ENCODE measurements at places on chromosomes 4 and X. TPM values are rescaled to one million over a fixed set of nuclear protein-coding genes. Genes with fewer than 3 reads are reported as not detected.

MAGEA6 gene
- total RNA-seq, result not detected

CFAP99 gene
- not detected for total RNA-seq

RADX gene
- total RNA-seq, result under 0.01 TPM

USP17L15 gene
- total RNA-seq, result not detected

PPARGC1A gene
- total RNA-seq, result not detected

RNF4 gene
- total RNA-seq, result 64.0 TPM

DHX15 gene
- total RNA-seq, result 200 TPM

PASD1 gene
- not detected for total RNA-seq

All from epithelial cell of umbilical artery (primary cell).